ENCODE measurements at places on chromosomes 3 and 15.

GRCh38 chr15:40582726-40583246 is 11.3 kb upstream of the KNL1 start:
- DNase-seq = peak; percentile 36

DNA sequence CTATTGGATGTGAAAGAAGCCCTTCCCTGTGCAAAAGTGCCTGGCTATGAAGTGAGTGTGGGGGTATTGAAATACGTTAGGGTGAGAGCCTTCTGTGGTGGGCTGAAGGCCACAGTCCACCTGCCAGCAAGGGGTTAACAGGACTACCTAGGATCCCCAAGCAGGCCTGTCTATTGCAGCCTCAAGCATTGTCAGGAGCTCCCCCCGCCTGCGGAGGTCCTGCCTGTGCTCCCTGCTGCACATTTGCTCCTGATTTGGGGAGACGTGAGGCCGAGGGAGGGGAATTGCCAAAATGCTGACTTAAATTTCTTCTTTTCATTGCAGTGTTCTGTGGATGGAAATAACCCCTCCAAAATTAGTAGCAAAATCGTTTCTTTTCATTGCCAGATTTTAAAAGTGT is 56.2 kb downstream of the GABRG3 start:
- no peak for DNase-seq

GRCh38 chr3:180352261-180352660 is 249.7 kb upstream of the TTC14 start:
- DNase-seq = no peak

- DNase-seq = no peak
Measured at GRCh38 chr3:67901681-67902080, 247.3 kb upstream of the SUCLG2 start.

GRCh38 chr3:68007621-68008226 is 353.3 kb upstream of the SUCLG2 start:
- no peak for DNase-seq

DNA sequence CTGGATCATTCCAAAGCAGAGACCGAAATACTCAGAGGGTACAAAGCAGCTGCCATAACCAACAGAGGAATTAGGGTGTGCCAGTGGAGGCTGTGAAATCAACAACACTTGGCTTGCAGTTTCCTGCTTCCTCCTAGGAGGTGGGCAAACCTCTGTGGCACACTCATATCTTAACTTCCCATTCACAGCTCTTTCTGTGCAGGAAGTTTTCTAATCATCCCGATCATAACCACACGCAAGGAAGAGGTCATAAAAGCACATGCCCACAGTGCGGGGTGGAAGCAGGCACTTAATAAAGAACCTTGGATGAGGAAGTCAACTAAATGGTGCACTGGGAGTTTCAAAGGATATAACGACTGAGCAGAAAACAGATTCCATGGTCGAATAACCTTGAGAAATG is 5.1 kb downstream of the SCAMP2 start:
- DNase-seq = peak; percentile 91

DNA sequence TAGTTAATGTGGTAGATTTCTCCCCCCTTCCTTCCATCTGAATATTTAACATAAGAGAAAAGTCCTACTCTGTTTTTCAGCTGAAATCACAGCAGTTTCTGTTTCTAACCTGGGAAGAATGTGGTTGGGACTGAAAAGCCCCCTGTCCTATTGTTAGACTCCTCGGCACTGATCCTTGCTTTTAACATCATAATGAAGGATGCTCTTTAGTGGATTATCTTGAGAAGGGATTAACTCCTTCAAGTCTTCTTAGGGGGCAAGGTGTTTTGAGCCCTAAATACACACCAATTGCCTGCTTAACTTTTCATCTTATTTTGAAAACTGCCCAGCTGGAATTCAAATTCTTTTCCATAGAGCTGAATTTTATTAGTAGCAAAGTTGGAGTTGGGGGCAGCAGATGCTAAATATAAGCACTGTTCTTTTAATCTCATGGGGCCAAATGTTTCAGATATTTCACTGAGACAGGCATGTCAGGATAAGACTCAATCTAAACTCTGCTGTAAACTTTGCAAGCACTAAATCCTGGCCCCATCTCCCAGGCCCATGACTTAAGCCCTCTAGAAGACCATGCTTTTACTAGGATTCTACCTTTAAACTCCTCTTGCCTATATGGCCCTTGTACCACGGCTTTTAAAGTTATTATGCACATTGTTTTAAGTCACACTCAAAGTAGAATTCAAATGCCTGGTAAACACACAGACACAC is 243.2 kb upstream of the NR2F2 start:
- no peak for DNase-seq

- no peak for DNase-seq
Measured at GRCh38 chr3:100532411-100532810, 40.0 kb downstream of the TMEM45A start.

- DNase-seq = no peak
Measured at GRCh38 chr15:50098545-50098944, 20.5 kb downstream of the ATP8B4 start.

GRCh38 chr3:98457543-98457942 is 5.5 kb upstream of the OR5K1 start:
- no peak for DNase-seq

- no peak for DNase-seq
Measured at GRCh38 chr3:161548301-161548700, 51.7 kb downstream of the OTOL1 start.

DNA sequence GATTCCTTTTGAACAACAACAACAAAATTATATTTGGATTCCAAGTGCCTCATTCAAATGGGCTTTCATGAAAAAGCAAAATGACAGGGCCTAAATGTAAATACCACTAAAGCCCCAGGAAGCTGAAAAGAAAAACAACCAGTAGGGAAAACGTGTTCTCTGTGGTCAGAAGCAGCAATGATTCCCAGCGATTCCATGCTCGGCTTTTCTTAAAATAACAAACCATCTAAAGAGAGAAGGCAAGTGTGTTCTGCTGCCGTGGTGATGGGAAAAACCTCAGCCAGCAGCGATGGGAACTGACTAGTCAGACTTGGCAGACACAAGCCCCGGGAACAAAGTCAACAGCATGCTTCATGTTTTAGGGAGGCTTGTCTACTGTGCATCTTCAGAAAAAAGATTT is 153.6 kb downstream of the TNIK start:
- DNase-seq = no peak

DNA sequence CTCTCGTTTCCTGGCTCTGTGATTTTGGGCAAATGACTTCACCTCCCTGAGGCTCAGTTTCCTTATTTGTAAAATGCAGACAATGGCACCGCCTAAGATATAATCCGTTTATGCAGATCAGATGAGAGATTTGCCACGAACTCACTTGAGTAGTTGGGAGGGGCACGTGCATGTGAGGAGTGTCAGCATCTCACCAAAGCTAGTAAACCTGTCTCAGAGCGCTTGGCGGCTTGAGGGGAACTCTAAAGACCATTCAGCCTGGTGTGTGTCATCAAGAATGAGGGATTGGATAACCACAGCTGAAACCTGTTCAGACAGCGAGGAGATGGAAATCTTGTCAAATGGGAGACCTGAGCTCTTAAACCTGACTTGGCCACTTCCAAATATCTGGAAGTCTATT is 48.7 kb downstream of the BDH1 start:
- no peak for DNase-seq

DNA sequence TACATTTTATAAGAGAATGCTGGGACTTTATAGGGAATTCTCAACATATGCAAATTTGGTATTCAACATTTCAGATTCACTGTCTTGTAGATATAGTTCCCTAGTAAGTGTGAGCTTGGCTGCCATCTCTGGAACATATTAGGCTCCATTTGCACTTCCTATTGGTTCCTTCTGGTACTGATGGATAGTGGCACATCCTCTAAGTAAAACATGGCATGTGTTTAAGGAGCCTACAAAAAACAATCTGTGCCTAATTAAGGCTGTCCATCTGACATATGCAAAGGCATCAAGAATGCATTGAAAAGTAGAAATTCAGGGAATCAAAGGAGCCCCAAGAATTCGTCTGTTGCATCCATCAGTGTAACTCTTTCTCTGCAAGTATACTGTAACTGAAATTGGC is 344.1 kb downstream of the UNC13C start:
- no peak for DNase-seq

DNA sequence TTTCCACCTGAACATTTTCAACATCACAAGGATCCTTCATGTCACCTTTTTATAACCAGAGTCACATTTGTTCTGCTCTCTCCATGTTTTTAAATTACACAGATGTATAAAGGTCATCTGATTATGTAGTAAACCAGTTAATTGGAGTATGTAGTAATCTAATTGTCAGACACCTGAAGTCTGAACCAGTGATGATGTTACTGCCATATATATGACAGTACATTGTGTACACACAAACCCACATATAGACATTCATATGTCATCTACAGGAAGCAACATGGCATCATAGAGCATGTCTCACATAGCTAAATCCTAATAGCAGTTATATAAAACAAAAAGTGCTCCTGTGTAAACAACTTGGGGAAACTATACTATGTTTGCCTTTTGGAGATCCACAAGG is 95.9 kb upstream of the PRR23C start:
- no peak for DNase-seq

DNA sequence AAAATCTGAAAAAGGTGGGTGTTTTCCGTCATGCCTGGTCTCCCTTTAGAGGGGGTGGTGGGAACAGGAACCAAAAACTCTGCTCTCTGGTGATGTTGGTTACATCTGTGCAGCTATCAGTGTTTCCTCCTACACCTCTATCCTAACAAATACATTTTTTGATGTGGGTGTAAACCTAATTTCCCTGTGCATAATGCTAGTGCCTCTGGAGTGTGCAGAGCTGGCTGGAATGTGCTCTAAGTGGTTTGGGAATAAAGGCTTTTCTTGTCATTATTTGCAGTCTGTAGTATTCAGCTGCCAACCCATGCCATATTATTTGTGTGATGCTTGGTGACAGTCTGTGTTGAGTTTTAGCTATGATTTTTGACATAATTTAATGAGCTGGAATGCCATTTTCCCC is 547.6 kb downstream of the NLGN1 start:
- no peak for DNase-seq

DNA sequence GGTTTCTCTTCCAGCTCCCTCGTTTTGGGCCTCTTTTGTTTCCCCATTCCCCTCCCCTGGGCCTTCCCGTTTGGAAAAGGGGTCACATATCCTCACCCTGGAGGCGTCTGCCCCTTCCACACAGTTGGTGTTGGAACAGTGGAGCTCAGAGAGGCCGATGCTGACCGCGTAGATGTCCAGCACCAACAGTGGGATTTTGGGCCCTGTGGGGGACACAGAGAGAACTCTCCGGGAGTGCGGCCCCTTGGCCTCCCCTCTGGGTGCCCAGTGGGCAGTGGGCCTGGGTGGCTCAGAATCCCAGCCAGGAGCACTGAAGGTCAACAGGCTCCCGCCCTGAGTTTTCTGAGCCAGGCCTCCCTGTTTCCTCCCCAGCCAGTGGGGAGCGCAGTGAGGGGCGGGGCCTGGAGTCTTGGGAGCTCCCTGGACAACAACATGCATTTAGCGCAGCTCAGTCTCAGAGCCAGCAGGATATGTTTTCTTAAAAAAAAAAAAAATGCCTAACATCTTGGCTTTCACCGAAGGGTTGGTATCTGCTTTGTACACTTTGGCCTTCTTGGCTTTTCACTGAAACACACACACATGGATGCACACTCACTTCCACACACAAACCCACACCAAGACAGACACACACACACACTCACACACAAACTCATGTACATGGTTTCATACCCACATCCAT is 670 bp upstream of the ISLR start:
- DNase-seq = no peak

- DNase-seq = no peak
Measured at GRCh38 chr3:64178419-64178818, 46.8 kb downstream of the PRICKLE2 start.

GRCh38 chr3:18036450-18036815 is 294.0 kb upstream of the TBC1D5 start:
- DNase-seq = no peak

- peak; percentile 27 for DNase-seq
Measured at GRCh38 chr3:112132975-112133448, at the start of gene GCSAM. Gene GCSAM (minus strand): TSS chr3:112133248. CDS start chr3:112133120, 128 bp downstream.

- DNase-seq = no peak
Measured at GRCh38 chr15:96565266-96565665, 234.8 kb downstream of the NR2F2 start.

DNA sequence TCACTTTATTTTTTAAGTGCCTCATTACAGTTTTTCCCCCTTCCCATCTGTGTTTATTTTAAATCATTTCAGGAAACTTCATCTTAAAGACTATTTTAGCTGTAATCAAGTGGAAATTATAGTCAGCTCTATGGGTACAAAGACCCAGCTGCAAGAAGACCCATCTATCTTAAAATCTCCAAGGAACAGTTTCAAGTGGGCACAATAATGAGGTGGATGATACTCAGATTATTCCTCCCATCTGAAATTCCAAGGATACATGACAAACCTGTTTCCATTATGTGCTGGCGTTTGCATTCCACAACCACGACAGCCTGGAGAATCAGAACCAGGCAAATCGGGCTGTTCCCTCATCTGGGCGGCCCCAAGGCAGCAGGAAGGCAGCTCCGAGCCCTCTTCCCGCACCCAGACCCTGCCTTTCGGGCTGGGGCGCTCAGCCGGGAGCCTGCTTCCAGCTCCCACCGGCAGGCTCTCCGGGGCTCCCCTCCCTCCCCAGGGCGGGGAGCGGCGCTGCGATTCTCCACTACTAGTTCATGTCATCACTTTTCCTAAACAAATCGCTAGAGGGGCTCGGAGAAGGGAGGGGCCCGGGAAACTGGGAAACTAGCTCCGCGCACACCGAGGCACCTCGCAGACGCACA is at the start of gene MGLL:
MGLL (minus strand) TSS at position 475 of the 641 bp plus-strand sequence; CDS start at position 278, 197 bp downstream.
- DNase-seq = no peak

Data from HL-60 (cell line).